Heart right ventricle (tissue), 16 donors: ENCODE measurements at places on chromosomes 7 and 10. TPM values are rescaled to one million over a fixed set of nuclear protein-coding genes. Genes with fewer than 3 reads are reported as not detected.

DNA sequence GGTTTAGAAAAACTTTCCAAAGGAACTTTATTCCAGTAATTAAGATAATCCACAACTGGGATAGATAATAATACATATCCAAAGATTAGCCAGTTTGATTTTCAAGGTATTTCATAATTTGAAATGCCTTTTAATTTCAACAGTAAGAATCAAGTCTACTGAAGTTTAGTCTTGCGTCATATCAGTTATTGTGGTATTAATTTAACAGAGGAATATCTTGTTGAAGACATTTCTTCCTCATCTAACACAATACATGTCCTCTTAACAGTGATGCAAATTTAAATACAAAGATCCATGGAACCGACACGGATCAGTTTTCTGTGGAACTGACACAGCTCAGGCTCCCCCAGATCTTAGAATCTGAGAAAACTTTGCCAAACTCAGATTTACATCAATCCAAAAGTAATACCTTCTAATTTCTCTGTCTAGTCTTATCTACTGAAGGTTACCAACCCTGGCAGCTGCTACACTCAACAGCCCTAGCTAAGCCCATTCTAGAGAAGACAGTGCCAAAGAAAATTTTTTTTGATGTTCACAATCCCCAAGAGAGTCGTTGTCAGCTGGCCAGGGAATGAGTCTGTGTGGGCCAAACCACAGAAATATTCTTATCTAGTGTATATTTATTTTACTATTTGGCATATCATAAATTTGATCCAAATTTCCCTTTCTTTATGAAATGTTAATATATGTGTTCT, 365.2 kb upstream of the MEOX2 start:
- DNase-seq, result no peak

The AKR1D1 gene
- total RNA-seq, result not detected

DNA sequence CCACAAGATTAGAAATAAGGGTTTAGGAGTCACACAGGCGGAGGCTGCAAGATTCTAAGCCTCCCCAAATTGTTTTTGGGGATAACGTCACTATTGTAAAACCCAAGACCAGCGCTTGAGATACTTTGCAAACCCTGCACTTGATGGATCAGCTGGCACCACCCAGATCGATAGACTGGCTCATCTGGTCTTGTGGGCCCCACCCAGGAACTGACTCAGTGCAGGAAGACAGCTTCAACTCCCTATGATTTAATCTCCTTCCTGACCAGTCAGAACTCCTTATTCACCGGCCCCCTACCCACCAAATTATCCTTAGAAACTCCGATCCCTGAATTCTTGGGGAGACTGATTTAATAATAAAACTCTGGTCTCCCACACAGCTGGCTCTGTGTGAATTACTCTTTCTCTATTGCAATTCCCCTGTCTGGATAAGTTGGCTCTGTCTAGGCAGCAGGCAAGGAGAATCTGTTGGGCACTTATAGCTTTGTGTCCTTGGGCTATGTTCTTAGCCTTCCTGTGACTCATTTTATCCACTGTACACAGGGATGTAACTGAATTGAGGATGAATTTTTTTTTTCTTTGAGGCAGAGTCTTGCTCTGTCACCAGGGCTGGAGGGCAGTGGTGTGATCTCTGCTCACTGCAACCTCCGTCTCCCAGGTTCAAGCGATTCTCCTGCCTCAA, 64.4 kb upstream of the CARD11 start:
- DNase-seq, result no peak

DNA sequence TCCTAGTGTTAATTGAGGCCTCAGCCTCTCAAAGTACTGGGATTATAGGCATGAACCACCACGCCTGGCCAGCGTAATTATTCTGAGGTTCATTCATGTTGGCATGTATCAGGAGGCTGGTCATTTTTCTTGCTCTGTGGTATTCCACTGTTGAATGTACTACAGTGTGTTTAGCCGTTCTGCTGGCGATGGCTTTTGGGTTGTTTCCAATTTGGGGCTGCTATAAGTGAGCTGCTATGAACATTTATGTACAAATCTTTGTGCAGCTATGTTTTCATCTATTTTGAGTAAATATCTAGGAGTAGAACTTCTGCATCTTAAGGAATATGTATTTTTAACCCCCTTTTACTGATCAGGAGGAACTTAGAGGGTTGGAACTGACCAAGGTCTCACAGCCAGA, 145.8 kb downstream of the AUTS2 start:
- DNase-seq, result no peak

The SRRM3 gene
- 4.0 TPM for total RNA-seq

DNA sequence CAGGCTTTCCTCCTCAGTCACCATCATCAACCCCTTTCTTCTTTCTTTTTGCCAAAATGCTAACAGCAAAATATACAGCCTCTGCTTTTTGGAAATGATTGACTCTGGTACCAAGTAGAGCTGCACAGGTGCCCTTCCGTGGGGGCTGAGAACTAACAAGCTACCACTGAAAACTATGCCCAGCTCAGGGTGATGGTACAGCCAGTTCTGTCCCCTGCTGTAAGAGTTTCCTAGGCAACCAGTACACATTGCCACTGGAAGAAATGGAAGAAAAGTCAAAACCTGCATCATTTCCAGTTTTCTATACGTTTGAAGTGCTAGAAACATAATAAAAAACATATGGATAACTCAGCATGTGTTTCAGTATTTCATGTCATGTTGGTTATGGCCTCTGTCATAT, 297.5 kb downstream of the PRKG1 start:
- DNase-seq, result no peak

The LRRC17 gene
- total RNA-seq, result 0.12 TPM

DNA sequence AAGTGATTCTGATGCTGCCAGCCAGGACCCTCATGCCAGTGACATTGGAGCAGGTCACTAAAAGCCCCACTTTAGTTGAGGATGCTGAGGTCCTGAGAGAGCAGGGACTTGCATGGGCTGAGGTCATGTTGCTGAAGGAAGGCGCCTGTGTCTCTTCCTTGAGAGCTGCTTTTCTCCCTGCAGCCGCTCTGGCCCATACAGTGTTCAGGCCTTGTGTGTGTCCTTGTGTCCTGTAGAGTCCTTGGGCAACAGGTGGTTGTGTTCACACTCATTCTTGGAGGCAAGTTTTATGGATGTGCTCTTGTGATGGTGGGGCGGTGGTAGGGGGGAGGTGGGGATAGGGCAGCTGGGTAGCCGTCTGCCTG, 33.3 kb downstream of the TSPAN14 start:
- DNase-seq, result no peak

The DYDC2 gene
- total RNA-seq, result not detected

GRCh38 chr7:91330191-91330808, 66.1 kb downstream of the FZD1 start:
- no peak for DNase-seq

GRCh38 chr7:36053589-36053988, 99.5 kb upstream of the EEPD1 start:
- no peak for DNase-seq

- no peak for DNase-seq
Observed at GRCh38 chr10:115957012-115957399, 316.0 kb downstream of the GFRA1 start.

DNA sequence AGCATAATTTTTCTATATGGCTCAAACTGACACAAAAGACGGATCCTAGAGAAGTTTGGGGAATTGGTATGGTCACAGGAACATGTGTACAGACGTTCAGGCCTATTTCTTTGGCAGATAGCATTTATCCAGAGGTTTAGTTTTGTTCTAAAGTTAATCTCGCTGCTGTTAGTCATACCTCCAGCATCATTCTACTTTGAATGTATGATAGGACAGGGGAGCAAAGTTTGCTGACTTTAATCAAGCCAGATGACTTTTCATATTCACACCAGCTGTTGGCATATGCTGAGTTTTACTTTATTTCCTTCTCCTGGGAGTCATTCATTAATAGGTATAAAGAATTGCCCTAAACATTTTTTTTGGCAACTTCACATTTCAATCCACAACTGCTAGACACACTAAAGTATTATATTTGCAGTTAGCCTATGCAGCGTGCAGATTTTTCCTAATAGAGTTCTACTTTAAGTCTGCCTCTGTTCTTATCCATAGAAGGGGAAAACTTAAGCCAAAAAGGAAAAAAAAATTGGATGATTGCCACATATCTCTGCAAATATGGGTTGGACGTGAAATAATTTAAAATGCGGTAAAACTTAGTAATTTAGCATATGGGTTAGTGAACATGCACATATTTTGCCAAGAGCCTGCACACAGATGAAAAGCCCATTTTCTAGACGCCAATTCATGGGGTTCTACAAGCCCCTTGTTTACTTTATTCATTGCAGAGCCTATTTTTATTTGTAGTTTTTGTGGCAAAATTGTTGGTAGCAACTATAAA, 213.1 kb downstream of the C7orf25 start:
- no peak for DNase-seq

DNA sequence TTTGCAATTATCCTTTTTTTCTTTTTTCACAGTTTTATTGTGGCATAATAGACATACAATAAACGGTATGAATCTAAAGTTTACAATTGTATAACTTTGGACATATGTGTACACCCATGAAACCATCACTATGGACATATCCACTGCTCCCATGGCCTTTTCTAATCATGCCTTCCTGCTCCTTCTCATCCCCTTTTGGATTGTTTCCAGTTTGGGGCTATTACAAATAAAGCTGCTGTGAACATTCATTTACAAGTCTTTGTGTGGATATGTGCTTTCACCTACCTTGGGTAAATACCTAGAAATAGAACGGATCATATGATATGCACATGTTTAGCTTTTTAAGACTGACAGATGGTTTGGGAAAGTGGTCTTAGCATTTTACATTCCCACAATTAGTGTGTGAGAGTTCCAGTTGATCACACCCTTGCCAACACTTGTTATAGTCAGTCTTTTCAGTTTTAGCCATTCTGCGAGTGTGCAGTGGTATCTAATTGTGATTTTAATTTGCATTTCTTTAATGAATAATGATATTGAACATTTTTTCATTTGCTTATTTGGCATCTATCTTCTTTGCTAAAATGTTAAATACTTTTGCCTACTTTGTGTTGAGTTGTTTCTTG, 120.9 kb upstream of the KAT6B start:
- no peak for DNase-seq

The ZNF488 gene
- not detected for total RNA-seq

The C10orf62 gene
- total RNA-seq, result 1.3 TPM

DNA sequence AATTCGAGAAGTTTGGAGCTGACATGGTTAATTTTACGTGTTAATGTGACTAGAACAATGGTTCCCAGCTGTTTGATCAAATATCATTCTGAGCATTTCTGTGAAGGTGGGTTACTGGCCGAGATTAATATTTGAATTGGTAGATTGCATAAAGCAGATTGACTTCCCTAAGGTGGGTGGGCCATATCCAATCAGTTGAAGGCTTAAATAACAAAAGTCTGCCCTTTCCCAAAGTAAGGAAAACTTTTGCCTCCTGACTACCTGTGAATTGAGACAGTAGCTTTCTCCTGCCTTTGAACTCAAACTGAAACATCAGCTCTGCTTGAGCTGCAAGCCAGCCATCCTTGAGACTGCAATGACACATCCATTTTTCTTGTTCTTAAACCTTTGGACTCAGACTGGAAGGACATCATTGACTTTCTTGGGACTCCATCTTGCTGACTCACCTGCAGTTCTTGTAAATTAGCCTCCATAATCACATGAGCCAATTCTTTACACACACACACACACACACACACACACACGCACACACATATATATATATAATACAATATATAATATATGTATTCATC, 63.1 kb upstream of the LRRTM3 start:
- DNase-seq, result no peak

- DNase-seq, result no peak
Observed at GRCh38 chr7:33109758-33110238, 594 bp upstream of the RP9 start.

DNA sequence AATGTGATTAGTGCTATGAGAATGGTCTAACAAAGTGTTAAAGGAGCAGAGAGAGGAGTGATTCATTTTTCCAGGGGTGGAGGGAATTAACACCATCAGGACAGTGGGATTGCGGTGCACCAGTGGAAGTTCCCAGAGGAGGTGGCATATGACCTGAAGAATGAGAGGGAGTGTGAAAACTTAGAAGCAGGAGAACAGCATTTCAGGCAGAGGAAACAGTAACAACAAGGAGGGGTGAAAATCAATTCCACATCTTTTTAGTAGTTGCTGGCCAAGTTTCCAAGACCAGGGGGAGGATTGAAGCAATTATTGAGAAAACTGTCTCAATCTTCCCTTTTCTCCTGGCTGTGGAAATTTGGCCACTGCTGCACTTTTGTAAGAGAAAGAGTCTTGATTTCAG, 23.7 kb upstream of the CCDC172 start:
- DNase-seq, result no peak

DNA sequence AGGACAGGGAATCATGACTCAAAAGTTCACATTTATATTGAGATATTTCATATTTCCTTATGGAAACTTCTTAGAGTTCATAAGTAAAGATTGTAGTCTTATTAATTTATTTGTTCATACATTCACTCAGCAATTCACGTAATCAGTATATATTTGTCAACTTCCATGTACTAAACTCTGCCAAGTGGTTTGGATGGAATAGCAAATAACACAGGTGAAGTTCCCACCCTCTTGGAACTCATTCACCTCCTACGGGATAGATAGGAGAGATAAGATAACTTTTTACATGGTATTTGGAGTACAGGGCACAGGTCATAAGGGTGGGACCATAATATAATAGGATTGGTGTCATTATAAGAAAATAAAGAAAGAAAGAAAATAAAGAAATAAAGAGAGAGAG, 234.0 kb downstream of the CDC14C start:
- DNase-seq, result no peak

DNA sequence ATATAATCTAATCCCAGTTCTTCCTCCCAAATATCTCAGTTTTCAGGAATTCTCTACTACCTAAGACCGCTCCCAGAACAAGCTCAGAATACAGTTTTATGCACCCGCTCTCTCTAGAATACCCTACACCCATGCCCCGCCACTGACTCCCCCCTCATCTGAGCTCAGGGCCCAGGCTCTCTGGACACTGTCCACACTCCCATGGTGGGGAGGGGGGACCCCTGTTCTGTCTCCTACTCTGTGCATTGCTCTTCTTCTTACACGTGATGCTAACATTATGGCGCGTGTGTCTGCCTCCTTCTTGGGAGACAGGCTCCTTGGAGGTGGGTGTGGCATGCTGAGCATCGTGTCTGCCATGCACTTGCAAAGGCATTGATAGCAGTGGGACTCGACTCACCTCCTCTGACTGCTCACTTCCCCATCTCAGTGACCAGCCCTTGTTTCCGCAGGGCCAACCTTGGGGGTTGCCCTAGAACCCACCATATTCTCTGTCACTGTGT, 127.9 kb downstream of the TCERG1L start:
- no peak for DNase-seq

- DNase-seq, result no peak
Observed at GRCh38 chr10:51685768-51686167, 13.6 kb downstream of the CSTF2T start.

GRCh38 chr10:87750817-87751216, 67.2 kb downstream of the ATAD1 start:
- DNase-seq, result no peak

The CTBP2 gene
- total RNA-seq, result 28.9 TPM

- no peak for DNase-seq
Observed at GRCh38 chr10:33666686-33667480, 332.4 kb upstream of the NRP1 start.

DNA sequence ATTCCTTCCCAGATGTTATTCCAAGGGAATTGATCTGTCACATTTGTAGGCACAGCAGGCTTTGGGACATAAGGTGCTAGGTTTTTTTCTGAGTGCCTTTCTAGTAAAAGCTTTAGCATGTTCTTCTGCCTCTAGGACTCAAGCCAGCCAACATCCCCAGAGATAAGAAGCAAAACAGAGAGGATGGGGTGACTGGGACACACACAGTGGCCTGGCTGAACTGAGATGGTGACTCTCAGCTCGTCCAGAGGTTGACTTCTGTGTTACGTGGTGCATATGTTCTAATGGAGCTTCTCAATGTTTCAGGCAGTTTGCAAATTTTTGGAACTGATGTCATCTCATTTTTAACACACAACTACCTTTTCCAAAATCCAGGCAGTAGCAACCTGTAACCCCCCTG, 188.1 kb upstream of the CELF2 start:
- DNase-seq, result no peak
